Germinal center (tissue), 1 donor: ENCODE measurements at places on chromosomes 2 and 18.
A peak's percentile ranks its signal among the peaks of the same experiment; 100 is the strongest.

DNA sequence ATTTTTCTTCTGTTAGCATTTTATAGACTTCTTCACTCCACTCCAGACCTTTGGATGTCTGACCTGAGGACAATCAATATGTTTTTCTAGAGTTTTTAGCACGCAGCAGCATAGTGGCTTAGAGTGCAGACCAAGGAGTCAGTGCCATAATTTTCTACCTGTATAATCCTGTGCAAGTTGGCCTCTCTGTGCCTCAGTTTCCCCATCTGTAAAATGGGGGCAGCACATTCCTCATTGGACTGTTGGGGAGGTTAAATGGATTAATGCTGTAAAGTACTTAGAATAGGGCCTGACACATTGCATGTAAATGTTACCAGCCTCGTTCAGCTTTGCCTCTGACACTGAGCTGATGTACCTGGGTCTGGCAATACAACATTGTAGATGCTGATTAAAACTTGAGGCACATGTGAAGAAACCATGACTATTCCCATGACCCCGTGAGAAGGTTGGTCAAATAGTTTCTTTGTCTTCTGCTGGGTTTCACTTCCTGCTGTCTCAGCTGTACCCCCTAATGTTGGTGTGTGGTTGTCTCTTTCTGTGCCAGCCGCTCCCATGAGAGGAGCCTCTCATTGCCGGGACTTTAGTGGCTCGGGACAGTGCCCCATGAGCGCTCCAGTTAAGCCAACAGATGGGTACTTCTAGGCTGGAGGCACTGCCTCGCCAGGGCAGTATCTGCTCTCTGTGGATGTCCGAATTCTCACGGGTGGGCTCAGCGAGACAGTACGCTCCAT, 125.3 kb downstream of the SH3RF3 start:
- peak; percentile 46 for DNase-seq

- DNase-seq, result no peak
Measured at GRCh38 chr18:59822612-59823550, 76.9 kb upstream of the PMAIP1 start.

GRCh38 chr18:13614641-13615288, 111.6 kb downstream of the FAM210A start:
- DNase-seq, result no peak

GRCh38 chr2:167471734-167472133, 583.5 kb downstream of the XIRP2 start:
- DNase-seq, result no peak

- no peak for DNase-seq
Measured at GRCh38 chr2:200275295-200276013, 31.0 kb upstream of the SPATS2L start.
